ENCODE measurements at places on chromosomes 7 and 10.

- DNase-seq = no peak
Observed at GRCh38 chr10:95414844-95415485, 124.2 kb upstream of the PDLIM1 start.

DNA sequence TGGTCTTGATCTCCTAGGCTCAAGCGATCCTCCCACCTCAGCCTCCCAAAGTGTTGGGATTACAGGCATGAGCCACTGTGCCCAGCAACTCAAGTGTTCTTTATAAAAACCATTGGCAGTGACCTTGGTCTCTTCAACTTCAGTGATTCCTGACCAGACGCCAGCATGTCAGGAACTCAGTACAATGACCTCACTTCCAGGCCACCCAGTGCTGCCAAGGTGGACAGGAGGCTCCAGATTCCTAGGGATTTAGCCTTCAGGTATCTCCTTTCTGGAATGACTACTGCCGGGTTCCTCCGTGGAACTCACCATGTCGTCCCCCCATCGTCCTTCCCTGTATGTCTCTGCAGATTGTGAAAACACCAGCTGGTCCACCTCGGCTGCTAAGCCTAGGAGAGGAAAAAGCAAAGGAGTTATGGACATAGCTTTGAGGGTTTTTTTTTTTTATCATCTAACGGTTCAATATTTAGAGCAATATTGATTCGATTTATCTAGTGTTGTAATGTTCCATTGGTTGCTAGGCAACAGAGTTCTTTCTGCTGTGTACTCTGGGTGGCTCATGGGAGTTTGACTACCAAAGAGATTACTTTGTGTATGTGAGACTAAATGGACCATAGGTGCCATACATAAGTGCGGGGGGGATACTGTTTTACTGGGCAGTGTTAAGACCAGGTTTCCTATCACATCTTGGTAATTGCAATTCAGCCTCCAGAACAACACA lies 425.8 kb upstream of the AUTS2 start:
- no peak for DNase-seq

- no peak for DNase-seq
Observed at GRCh38 chr10:78920011-78920410, 148.8 kb upstream of the ZMIZ1 start.

DNA sequence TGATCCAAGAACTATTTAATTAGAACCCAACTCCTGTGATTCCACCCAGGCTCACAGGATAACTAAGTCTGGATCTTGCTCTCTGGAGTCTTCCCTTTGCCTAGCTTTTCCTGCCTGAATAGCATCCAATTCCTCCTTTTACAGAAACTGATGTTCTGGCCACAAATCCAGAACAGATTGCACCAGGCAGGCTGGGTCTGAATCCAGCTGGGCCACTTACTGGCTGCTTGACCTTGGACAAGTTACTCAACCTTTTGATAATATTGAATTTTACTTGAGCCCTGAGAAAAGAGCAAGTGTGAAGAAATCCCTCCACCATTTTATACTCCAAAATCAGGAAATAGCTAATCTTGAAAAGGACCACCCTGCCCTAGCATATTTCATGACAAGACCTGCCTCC lies 55.5 kb upstream of the SLC35G1 start:
- no peak for DNase-seq

- peak; percentile 54 for DNase-seq
Observed at GRCh38 chr10:58637352-58637751, 124.7 kb downstream of the BICC1 start.

- DNase-seq = no peak
Observed at GRCh38 chr7:55152516-55152915, 133.7 kb downstream of the EGFR start.

DNA sequence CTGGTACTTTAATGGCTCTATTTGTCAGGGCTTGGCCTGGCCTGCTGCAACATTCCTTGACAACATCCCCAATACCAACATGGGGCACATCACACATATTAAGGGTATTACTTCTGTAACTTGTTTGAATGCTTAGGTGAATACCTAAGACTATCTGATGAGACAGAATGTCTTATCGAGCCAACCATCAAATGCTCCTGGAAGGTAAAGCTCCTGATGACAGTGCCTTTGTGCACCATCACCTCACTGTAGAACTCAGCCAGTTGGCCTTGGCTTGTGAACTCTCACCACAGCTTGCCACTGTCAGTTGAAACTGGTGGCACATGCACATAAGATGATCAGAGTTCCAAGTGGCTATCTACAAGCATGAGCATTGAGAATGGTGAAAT lies 3.7 kb upstream of the MYO1G start:
- no peak for DNase-seq
